ENCODE measurements at places on chromosomes 12 and 14.

DNA sequence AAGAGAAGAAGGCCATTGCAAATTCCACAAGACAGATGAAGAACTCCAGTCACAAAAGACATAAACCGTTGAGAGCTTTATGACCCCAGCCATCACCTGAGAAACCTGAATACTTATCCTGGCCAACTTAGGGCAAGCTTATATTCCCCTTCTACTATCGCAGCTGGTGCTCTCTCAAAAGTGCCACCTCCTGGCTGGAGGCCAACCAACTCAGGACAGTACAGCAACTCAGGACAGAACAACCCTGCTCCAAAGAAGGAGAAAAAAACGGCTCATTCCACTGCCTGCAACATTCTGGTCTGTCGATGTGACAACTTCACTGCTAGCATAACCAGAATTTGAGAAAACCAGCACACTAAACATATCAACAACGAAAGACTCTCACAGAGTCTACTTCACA is 9.7 kb upstream of the KRT6B start:
- no peak for DNase-seq

GRCh38 chr12:53985994-53986685 is 1.2 kb downstream of the HOXC10 start:
- DNase-seq = no peak

DNA sequence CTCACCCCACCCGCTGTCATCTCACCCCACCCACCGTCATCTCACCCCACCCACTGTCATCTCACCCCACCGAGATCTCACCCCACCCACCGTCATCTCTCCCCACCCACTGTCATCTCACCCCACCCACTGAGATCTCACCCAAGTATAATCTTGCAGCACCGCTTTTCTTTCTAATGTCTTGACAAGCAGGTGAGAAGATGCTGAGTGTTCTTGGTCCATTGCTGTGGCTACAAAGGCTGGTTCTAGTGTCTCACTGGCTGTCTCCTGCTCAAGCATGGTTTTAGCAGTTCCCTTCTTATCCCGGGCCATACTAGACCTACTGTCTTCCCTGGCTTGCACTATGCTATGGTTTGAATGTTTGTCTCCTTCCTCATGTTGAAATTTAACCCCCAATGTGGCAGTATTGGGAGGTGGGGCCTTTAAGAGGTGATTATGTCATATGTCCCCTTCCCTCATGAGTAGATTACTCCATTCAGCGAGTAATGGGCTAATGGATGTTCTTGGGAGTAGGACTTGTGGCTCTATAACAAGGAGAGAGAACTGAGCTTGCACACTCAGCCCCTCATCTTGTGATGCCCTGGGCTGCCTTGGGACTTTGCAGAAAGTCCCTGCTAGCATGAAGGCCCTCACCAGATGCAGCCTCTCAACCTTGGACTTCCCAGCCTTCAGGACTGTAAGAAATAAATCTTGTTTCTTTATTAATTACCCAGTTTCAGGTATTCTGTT is 47.7 kb upstream of the PPP2R5C start:
- DNase-seq = no peak

- peak; percentile 87 for DNase-seq
Measured at GRCh38 chr12:62799126-62799736, 135.7 kb downstream of the PPM1H start.

DNA sequence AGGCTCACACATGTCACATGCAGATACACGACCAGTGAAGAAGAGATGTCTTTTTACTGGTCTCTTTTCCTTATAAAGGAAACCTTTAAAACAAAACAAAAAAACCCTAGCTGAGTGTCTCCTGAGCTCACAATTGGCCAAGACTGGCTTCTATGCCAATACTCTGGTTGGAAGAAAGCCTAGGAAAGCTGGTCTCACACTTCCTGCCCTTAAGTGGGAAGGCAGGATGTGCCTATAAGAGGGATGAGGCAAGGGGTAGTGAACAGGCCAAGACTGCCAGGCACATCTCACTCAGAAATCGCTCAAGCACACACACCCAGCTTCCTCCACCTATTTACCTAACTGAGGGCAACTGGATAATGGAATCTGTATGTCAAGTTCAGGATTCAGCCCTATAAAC is 50.0 kb downstream of the SOCS2 start:
- DNase-seq = peak; percentile 87

DNA sequence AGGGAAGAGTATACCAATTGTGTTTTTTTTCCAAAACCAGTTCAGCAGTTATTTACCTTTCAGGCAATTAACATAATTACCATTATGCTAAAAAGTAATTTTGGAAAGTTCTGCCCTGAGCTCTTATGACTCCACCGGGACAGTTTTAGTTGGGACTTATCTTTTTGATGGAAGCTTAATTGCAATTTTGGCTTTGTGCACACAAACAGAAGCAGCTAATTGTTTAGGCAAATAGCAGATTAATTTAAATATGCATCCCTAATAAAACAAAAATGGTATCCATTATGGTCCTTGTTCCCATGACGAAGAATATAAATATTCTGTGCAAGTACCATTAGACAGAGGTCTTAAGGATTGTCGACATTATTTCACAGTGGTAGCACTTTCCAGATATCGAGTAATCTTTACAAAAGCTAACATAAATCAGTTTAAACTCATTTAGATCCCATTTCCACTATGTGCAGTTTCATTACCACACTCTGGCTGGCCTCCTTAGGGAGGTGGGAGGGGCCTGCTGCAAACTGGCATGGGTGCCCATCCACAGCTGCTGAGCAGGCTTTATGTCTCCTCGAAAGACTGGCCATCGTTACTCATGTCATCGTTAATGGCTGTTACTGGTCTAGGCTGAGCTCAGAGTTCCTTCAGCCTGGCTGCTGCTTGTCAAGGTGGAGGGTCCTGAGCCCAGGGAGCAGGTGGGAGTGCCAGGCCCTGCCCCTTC is 68.2 kb downstream of the FBXW8 start:
- DNase-seq = no peak

- no peak for DNase-seq
Measured at GRCh38 chr12:55935738-55936151, 4.8 kb downstream of the DGKA start.

GRCh38 chr12:52423661-52424500 is 10.3 kb downstream of the KRT75 start:
- no peak for DNase-seq

GRCh38 chr14:55693904-55694303 is 113.9 kb downstream of the KTN1 start:
- DNase-seq = no peak

GRCh38 chr12:114305446-114305845 is 100.5 kb downstream of the TBX5 start:
- no peak for DNase-seq

DNA sequence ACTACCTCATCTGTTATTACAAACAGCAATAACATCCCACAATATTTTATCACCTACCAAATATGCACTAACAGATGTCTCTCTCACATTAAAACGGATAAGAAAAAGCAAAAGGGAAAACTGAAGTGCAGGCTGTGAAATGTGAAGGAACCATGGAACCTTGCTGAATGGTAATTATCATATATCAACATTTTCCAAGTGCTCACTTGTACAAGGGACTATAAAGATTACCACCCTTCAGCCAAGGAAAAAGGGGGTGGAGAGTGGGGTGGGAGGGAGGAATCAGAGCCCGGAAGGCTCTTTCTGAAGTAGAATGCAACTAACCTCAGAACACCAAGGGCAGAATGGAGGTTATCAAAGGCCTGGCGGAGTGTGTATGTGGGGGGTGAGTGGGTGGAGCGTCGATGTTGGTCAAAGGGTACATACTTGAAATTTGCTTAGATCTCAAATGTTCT is 1.2 kb downstream of the SNX6 start:
- peak; percentile 29 for DNase-seq

DNA sequence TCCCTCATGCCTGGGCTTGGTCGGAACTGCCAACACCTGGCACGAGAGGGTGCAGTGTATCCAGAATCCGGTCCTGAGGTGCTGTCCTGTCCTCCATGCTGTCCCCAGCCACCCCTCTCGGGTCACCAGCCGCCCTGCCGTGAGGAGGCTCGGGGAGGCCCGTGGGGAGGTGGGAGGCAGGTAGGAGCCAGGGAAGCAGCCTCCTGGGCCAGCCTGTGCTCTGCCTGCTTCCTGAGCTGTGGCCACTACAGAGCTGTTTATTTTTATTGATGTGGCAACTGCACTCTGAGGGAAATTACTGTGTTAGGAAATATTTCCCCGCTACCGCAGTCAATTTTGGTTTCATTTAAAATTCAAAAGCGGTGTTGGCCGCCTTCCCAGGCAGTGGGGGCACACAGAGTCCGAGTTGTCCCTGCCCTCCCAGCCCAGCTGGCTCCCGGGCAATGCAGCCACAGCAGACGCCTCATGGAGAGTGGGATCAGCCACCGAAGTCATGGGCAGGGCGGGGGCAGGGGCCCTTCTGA is 18.3 kb downstream of the NOC4L start:
- DNase-seq = peak; percentile 84

GRCh38 chr14:106872611-106873446 is 1346.4 kb downstream of the TMEM121 start:
- peak; percentile 68 for DNase-seq

DNA sequence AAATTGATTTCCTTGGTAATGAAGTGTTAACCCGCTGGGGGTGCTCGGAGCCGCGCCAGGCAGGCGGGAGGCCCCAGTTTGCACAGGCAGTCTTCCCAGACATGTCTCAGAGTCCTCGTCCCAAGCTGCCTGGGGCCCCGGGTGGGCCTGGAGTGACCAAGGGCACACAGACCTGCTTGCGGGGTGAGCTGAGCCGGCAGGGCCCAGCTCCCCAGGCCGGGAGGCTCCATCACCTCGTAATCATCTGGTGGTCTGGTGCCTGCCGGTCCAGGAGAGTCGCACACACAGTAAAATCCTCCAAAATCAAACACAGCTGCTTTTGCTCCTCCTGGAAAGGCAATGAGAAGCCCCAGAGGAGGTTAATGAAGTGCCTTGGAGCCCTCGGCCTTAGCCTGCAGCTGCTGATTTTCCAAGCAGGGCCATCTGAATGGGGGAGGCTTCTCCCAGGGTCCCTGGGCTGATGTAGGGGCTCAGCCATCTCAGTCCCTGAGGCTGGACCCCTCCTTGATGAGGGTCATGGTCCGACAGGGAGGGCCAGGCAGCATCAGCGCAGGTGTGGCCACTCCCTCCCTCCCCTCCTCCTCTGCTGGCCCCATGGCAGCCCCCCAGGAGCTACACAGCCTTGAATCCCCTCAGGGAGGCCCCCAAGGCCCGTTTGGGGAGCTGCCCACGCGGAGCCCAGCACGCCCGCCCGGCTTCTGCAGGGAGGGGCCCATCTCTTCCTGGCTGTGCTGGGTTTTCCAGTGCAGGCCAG is 39.4 kb upstream of the FBRSL1 start:
- DNase-seq = no peak

GRCh38 chr14:20516921-20517320 is 11.6 kb downstream of the RNASE10 start:
- peak; percentile 67 for DNase-seq

GRCh38 chr12:84974155-84974815 is 61.7 kb upstream of the SLC6A15 start:
- no peak for DNase-seq

- no peak for DNase-seq
Measured at GRCh38 chr12:93043192-93043876, 114.2 kb upstream of the EEA1 start.

DNA sequence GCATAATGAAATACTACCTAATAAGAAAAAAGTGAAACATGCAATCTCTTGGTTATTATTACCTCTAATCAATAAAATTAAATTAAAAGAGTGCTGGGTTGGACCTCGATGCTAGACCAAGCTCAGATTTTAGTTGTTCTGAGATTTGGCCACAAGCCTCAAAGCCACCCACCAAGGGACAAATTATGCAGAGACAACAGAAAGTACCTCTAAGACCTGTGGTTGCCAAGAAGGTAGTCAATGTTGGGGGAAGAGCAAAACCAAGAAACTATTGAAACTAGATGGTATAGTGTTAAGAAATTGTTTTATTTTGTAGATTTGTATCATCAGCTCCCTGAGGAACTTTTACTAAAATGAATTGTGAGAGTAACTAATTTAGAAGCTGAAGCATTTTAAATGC is 43.8 kb upstream of the ARID2 start:
- DNase-seq = no peak

DNA sequence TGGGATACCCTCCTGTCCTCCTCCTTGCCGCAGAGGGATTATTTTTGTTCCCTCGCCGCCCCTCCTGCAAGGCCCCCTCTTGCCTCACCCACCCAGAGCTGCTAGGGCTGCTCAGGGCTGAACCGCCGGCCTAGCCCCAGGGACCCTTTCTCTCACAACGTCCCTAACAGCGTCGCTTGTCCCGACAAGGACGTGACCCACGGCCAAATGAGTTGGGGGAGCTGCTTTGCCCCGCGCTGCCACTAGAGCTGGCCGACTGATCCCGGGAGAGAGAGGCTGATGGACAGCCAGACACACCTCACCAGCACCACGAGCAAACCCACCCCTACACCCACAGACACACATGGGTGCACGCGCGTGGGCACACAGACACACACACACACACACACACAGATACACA is 154.6 kb upstream of the ALG10B start:
- no peak for DNase-seq

- no peak for DNase-seq
Measured at GRCh38 chr12:41897593-41897992, 247.1 kb downstream of the GXYLT1 start.

DNA sequence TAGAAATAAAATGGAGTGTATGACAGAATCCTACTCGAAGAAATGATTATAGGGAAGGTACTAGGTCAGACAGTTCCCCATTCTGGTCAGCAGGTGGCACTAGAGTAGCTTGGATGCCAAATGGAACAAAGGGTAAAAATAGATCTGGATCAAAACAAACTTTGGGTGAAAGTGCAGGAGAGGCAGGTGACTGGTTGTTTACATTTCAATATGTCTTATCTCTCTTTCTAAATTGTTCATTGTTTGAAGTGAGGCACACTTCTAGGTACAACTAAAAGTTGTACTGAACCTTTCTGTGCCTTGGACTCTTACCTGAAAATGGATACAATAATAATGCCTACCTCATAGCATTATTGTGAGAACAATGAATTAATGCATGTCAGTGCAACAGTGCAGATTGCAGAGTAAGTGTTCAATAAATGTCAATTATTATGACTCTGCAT is 62.0 kb upstream of the OSBPL8 start:
- DNase-seq = peak; percentile 85

- no peak for DNase-seq
Measured at GRCh38 chr14:34501004-34501580, 38.4 kb downstream of the EAPP start.

DNA sequence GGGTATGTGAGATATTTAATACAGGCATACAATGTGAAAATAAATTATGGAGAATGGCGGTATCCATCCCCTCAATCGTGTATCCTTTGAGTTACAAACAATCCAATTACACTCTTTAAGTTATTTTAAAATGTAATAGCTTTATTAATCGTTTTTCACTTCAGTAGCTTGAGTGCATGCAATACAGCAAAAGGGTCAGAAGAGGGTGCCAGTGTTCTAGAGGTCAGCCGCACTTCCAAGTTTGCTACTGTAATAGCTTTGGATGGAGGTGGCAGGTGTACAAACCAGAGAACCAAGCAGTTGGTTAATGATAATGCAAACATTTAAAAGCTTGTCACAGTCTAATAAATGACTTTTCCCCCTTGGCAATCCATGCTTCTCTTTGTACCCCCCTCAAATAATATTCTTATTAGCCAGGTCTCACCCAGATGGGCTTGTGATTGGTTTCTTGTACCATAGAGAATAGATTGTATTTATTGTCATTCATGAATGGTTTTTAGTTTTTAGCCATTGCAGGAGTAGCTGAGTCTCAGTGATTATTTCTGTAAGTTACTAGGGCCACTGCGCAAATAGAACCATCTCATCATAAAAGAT is 127.0 kb downstream of the ERC1 start:
- DNase-seq = peak; percentile 86
